ENCODE measurements at places on chromosomes 4 and X.
A peak's percentile ranks its signal among the peaks of the same experiment; 100 is the strongest.

DNA sequence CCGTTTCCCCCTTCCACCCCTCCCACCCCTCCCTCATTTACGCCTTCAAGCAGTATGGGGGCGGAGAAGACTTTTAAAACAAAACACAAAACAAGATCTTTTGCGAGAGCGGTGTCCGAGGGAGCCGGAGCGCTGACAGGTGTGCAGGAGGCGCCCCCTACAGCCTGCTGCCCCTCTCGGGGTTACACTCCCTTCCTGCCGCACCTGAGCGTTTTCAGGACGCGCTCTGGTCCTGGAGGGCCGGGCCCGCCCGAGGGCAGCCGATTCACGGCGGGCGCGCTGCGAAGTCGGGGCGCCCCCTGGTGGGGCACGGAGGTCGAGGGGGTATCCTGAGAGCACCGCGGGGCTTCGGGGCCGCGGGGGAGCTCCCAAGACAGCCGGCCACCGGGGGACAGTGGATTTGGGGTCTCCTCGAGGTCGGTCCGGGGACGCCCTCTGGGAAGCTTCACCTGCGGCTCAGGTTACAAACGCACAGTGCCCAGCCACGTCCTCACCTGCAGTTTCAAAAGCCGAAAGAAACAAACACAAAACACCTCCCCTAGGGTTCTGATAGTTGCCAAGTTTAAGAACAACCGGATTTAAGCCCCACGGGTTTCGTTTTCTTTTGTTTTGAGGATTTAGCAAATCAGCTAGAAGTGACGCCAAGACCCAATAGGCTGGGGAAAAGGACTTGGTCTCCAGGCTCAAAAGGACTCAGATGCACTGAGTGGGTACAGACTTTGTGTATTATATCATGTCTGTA, 8.0 kb upstream of the NEUROG2 start:
- DNase-seq, result no peak

- no peak for DNase-seq
Observed at GRCh38 chr4:24380957-24381665, 203.2 kb downstream of the DHX15 start.

GRCh38 chrX:68440940-68441339, 7.6 kb upstream of the OPHN1 start:
- DNase-seq, result peak; percentile 37

DNA sequence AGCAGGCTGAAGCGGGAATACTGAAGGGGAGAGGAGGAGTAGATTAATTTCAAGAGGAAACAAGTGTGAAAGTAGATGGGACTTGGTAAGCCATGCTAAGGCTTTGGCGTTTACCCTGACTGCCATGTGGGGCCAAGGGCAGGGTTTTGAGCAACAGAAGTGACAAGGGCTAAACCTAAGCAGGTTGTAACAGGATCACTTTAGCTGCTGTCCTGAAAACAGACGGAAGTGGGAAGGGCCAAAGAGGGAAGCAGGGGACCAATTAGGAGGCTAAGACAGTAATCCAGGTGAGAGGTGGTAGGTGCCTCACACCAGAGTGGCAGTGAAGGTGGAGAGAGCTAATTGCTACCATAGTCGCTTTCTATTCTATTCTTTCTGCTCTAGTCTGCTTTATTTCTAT, 166.5 kb downstream of the PJA1 start:
- no peak for DNase-seq

DNA sequence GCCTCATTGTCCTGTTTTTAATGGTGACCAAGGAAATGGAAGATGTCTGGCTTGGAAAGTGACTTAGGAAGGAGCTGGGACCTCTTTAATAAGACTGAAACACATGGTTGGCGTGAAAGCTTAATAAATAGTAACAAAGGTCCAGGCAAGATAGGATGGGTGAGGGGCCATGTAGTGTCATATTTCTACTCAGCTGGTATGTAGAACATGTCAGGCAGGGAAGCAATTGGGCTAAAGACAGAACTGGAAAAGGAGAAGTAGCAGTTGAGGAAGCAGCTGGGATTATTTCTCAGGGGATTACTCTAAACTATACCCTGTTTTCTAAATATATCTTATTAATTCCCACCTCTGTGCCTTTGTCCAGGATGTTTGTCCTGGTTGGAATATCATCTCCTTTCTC, 18.6 kb downstream of the ITGB1BP2 start:
- DNase-seq, result no peak

DNA sequence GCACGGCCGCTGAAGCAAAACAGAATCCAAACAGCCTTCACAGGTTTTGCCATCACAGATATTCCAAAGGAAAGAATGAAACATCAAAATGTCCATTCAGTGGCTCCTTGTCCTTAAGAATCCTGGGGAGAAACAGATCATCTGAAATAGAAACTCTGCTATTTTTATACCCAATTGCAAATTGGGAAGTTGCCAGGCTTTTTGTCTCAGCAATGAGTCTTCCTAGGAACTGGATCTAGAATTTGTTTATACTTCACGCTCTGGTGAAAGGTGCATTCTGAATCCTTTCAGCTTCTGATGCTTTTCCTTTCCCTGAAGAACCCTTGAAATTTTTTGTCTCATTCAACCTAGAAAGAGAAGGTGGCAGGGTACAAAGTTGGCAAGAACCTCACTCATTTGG, 218.9 kb downstream of the FBXW7 start:
- DNase-seq, result no peak

DNA sequence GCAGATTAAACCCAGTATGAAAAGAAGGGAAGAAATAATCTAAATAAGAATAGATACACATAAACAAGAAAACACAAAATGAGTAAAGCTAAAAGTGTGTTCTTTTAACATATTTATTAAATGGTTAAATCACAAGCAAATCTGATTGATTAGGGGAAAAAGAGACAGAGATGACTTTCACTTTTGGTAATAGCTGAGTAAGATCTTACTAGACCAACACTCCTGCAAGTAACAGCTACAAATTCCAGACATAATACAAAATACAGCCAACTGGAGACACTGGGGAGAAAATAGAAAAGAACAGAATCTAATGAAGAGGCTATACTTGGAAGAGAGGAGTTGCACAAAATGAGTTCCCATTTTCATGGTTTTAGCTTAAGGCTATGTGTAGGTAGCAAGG, 33.5 kb downstream of the OR13H1 start:
- no peak for DNase-seq

GRCh38 chrX:49184294-49185281, 1.6 kb downstream of the PRICKLE3 start:
- DNase-seq, result peak; percentile 81

DNA sequence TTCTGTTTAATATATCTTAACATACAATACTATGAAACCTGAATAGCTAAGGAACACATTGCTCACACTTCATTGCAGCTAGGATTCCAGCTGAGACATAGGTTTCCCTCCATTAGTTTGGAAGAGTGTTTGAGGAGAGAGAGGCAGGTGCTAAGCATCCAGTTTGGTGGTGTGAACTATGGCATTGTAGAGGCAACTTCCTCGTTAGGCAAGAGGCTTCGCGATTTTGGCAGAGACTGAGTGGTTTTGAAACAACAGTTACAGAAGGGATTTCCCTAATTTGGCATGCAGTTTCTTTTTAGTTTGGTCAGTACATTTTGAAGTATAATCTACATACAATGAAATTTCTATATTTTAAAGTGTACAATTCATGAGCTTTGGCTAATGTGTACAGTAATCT, 117.1 kb upstream of the BMP3 start:
- no peak for DNase-seq

DNA sequence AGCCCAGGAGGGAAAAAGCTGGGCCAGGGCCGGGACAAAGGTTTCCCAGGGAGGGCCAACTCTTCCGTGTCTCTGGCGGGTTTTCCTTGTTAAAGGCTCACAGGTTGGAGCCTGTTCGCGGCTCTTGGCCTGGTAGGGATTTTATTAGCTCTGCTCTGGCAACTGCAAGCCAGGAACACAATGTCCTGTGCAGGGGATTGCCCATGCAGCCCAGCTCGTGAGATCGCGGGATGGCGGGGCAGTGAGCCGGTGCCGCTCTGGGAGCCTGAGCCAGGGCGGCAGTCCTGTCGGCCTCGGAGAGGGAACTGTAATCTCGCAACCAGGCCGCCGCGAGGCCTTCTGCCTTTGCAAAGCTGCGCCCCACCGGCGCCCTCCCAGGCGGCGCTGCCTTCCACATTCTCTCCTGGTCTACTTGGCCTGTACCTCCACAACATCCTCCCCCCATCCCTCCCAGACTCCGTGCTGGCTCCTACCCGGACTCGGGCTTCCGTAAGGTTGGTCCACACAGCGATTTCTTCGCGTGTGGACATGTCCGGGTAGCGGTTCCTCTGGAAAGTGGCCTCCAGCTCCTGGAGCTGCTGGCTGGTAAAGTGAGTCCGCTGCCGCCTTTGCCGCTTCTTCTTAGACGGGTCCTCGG, 2.1 kb downstream of the PITX2 start:
- peak; percentile 78 for DNase-seq

DNA sequence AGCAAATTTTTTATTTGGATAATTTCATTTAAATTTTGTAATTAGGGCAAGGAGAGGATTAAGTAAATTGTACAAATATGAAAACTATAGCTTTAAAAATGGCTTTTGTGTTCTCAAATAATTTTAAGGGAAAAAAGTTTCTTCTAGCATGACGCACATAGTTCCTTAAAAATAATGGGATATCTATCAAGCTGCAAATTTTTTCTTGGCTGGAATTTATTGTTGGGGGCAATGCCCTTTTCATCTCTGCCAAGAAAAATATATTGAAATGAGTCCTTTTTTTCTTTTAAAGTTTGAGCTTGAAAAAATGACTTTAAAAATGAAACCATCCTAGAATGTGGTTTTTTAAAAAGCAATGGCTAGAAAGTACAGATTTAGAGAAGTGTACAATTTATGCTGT, 154.4 kb upstream of the UGT8 start:
- DNase-seq, result no peak

DNA sequence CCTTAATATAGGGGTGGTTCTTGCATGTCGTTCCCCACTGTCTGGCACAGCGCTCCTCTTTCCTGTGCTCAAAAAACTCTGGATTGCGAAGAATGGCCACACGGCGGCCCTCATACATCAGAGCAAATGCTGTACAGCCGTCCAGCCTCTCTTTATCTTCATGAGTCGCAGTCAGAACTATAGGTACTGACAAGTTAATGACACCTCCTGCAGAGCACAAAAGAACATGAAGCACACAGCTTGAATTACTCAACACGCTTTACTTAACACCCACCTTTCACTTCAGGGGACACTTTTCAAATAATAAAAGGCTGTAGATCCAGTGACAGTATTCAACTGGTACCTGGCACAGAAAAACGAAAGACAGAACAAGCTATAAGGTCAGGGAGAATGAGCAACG, 65.3 kb downstream of the PAPSS1 start:
- no peak for DNase-seq

DNA sequence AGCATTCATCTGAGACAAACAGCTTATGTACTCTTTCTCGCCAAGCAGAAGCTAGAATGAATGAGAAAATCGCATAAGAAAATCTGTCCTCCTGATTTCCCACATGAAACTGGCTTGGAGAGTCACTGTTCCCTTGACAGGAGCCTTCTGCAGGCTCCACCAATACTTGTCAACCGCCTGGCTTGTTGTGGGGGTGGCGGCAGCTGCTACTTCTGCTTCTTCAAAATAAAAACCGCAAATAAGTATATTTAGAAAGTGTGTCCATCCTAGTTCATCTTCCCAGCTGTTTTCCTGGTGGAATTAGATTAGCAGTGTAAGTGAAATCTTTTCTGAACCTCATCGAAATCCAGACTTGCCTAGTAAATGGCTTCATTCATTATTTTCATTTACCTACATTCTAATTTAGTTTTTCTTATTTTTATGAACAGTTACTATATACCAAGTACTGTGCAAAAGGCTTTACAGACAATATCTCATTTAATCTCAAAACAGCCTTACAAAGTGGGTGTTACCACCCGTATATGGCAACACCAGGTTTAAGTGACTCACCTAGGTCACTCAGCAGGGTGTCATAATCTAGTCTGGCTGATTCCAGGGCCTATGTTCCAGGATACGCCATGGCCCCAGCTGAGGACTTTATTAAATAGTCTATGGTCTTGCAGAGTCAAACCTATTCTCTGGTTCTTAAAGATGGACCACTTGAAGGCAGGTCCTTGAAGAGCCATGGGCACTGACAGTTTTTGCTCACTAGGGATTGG, 104.6 kb upstream of the IGFBP7 start:
- no peak for DNase-seq

DNA sequence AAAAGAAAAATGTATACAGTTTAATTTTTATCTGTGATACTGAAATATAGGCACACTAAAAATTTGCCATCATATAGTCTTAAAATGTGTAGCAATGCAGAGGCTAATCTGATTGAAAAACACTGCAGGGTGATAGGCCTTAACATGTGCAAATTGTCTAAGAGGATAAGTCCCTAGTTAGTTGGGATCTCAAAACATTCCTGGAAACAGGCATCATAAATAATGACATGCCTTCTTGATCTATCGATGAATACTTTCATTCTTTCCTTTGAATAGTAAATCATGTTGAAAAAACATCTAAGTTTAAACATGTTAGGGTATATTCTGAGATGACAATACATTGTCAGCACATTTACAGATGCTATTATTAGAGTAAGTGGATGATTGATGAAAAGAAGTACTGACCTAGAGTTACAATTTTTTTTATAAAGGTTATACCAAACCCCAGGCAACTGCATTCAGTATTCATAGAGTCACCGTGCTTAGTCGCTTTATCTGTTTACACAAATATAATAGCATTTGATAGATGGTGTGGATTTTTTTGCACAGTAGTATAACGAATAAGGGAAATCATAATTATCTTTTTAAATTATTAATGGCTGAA, 668.2 kb upstream of the ADGRL3 start:
- no peak for DNase-seq

GRCh38 chrX:111352424-111352823, 59.6 kb downstream of the DCX start:
- peak; percentile 41 for DNase-seq

GRCh38 chr4:119124352-119124751, 11.3 kb upstream of the MYOZ2 start:
- no peak for DNase-seq

GRCh38 chrX:130825525-130825924, 77.5 kb downstream of the ENOX2 start:
- no peak for DNase-seq

- DNase-seq, result no peak
Observed at GRCh38 chr4:150219841-150220240, 141.6 kb downstream of the DCLK2 start.

DNA sequence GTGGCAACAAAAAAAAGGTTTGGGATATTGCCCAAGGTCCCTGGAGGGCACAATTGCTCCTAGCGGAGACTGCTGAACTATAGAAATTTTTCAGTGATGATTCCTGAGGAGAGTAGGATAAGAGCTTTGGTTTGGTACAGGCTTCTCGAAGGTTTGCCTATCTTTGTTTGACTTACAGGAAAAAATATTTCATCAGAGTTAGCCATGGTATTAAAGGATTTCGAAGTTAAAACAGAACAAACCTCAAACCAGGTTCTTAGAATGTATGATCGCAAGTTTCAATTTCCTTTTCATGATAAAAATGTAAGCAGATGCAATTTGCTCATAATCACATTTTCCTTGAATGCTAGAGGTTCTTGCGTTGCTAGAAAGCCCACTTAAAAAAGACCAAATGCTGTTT, 1.7 kb downstream of the EGFL6 start:
- no peak for DNase-seq

All from gastrocnemius medialis (tissue), 4 donors.